ENCODE measurements at places on chromosomes 13 and 19.

DNA sequence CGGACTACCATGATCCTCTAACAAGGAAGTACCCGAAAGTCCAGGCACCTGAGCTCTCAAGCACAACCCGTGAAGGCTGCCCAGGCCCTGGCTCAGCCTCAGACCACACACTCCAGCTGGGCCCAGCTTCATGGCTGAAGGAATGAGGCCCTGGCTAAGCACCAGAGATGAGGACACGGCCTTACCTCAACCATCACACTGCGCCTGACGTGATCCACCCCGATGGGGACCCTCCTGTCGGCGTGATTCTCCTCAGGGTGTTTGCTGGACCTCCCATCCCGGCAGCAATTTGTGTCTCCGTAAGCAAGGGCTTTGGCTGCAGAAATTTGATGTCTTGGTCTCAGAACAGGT, 56.5 kb downstream of the F2RL3 start:
- DNase-seq, result no peak

DNA sequence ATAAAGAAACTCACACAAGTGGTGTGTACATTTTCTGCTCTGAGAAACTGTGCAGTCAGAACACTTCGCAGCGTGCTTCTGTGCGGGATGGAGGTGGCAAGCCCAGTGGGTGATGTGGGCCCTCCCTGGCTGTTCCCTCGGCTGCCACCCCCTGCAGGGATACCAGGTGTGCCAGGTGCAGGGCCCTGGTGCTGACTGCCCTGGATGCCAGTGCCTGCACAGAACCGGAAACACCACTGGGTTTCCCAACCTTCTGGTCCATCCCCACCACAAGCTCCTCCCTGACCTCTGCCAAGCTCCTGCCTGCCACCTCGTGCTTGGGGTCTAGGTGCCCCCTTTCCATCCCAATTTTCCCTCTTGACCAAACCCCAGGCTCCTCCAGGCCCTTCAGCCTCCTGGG, 81.9 kb upstream of the MCF2L start:
- DNase-seq, result no peak

DNA sequence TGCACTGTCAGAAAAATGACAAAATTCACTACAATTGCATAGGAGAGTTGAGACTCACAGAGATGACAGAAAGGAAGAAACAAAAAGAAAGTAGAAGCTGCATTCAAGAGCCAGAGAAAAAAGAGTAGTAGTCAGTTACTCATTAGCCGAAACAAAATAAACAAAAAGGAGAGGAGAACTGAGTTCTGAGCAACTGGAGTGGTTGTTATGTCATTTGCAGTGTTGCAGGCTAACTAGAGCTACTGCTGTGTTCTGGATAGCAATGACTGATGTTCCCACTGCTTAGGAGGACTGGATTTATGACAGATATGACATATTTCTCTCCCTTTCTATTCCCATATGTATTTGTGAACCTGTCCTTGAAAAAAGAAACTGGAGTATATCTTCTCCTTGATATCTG, 482.6 kb downstream of the RFC3 start:
- no peak for DNase-seq

- DNase-seq, result no peak
Observed at GRCh38 chr19:34263745-34264237, 9.4 kb downstream of the GARRE1 start.

All from fibroblast of skin of back (primary cell).